Common myeloid progenitor, CD34-positive (primary cell): ENCODE measurements at places on chromosomes 5 and 9.
A peak's percentile ranks its signal among the peaks of the same experiment; 100 is the strongest.

DNA sequence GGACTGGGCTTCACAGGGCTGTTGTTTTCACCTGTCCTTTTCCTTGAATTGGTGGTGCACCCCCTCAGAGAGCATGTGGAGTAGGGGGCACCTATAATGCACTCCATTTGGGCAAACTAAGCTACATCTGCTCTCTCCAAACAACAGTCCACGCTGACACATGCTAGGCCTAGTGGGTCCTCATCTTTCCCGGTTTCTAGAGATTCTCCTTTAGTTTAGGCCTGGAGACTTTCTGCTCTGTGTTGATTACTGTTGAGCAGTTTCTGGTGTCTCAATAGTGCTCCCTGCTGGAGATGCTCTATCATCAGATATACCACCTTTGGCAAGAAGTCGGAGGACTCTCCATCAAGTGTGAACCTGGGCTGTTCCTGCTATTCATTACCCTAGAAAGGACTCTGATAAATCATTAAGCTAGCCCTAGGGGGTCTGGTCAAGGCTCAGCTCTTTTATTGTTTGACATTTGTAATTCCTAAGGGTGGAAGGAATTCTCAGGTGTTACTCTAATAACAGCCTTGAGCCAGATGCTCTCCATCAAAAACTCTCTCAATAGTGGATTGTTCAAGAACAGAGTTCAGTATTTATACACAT is 64.0 kb upstream of the FYB1 start:
- DNase-seq = peak; percentile 80

- DNase-seq = peak; percentile 18
Measured at GRCh38 chr9:74824654-74825053, 63.1 kb downstream of the TRPM6 start.

DNA sequence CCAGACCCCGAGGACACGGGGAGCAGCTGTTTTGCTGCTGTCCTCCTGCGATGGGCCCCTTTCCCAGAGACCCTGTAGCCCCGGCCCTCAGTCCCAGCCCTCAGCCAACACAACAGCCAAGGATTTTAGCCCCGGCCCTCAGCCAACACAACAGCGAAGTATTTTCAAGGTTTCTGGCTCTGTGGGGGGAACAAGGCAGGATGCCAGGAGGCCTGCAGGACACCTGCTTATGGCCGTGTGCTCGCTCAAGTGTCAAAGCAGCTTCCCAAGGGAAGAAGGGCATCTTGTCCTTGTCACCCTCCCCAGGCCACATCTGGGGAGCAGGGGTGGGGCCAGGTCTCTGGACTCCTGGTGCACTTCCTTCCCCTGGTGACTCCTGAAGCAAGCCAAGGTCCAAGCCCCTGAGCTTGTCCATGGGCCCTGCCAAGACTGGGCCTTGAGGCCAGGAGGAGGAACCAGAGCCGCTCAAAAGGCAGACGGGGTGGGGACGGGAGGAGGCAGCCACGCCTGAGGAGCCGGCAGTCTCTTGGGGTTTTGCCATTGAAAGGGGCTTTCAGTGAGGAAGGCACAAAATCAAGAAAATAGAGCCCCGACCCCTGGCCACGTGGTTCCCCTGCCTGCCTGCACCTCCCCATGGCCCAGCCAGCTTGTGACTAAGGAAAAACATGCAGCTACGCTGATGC is 10.8 kb downstream of the KCNT1 start:
- no peak for DNase-seq

DNA sequence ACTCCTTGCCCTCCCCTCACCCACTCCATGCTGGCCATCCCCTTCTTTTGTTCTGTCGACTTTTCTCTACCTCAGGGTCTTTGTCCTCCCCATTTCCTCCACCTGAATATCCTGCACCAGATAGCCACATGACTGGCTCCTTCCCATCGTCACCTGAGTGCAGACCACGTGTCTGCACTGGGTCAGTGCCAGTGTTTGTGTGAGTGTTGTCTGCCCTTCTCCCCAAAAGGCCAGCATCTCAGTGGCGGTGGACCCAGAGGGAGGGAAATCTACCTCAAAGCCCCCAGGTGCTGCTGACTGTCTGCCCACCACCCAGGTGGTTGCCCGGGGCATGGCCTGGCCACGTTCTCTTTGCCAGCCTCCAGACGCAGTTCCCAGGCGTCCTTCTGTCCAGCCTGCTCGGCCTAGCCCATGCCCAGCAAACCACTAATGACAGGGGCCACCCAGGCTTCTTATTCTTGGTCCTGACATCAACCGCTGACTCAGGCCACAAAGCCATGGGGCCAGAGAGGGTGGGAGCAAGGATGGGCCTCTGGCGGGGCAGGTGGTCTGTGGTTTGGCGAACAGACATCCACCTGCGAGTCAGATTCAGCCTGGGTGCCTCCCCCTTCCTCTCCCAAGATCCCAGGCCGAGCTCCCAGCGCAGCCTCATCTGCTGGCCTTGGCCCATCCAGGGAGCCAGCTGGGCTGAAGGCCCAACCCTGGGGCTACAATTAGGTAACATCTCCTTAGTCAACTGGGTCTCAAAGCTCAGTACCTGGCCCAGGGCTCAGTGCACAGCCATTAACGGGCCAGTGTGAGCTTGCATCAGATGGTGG is 5.5 kb upstream of the NINJ1 start:
- no peak for DNase-seq

DNA sequence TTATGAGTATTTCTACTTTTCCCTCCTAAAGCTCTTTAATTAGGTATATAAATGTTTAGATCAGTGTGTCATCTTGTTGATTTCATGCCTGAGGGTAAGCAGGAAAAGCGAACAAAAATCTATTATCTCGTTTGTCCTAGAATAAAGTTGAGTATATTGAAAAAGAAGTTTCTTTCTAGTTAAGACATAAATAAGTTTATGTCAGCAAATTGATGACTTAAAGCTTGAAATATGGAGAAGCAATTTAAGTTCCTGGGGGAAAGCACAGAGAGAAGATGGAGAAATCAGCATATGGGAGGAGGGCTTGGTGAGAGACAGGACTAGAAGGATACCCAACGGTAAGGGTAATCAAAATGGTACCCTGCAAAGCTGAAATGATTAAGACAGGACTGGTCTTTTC is 813.4 kb downstream of the MTRR start:
- DNase-seq = no peak

- DNase-seq = peak; percentile 65
Measured at GRCh38 chr5:138536665-138537315, 6.2 kb downstream of the ETF1 start.

- DNase-seq = no peak
Measured at GRCh38 chr9:131234799-131235479, 41.4 kb downstream of the FAM78A start.

GRCh38 chr9:94526951-94527350 is 27.9 kb upstream of the PCAT7 start:
- DNase-seq = no peak

DNA sequence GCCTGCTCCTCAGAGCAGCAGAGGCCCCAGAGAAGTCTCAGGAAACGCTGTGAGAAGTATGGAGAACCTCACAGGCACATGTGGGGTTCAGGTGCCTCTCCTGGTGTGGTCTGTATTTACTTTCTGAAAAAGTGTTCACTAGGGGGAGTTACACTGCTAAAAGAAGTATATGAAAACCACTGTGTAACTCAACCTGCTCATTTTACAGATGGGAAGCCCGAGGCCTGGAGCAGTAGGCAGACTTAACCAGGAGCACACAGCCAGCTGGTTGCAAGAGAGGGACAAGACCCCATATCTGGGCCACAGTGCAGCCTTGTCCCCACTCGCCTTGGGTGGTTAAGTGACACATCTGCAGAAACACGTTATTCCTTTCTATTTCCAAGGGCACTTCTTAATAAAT is 112.8 kb upstream of the SAP30L start:
- DNase-seq = no peak

DNA sequence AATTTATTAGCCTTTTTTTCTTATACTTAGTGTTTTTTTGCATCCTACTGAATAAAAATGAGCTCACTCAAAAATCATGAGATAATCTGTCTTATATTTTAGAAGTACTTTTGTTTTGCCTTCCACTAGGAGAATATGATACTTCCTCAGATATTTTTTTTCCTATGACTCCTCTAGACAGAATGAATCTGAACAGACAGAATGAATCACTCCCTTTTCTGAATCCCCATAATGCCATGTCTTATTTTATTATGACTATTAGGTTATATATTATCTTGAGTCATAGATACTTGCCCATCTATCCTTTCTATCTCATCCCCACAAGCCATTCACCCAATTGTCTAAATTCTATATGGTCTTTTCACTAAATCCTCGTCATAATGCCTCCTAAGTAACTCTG is 134.6 kb downstream of the BRINP1 start:
- DNase-seq = no peak

DNA sequence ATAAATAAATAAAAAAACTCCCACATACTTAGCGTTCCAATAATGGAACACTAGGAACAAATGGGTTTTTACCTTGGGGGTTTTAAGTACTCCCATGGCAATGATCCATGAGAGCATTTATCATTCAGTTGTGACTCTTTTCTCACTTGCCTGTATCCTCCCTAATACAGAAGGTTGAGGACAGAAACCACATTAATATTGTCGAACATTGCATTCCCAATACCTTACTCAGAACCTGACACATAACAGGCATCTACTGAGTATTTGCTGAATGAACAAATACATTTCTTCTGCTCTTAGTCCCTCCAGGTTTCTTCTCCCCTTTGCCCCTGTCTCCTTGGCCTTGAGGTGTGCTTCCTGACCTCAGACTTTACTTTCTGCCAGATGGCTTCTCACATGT is 175.9 kb downstream of the CEMIP2 start:
- no peak for DNase-seq

DNA sequence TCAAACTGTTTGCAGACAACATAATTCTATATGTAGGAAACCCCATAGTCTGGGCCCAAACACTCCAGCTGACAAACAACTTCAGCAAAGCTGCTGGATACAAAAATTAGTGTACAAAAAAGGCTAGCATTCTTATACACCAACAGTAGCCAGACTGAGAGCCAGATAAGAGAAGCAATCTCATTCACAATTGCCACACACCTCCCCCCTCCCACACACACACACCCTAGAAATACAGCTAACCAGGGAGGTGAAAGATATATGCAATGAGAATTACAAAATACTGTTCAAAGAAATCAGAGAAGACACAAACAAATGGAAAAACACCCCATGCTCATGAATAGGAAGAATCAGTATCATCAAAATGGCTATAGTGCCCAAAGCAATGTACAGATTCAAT is 9.0 kb downstream of the MTREX start:
- DNase-seq = no peak

DNA sequence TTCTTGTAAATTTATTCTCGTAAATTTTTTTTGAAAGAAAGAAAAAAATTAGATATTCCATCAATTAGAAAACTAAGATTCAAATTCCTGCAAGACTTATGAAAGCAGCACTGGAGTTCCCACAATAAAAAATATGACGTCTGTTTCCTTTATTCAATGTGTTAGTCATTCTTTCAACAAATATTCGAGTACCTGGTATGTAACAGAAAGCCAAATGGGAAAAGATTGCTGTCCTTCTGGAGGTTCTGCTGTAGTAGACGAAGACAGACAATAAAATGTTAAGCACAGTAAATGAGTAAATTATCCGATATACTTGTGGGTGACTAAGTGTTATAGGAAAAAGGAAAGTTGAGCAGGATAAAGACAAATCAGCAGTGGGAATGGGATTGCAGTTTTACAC is 92.2 kb downstream of the ADAMTSL1 start:
- no peak for DNase-seq

GRCh38 chr9:16591092-16591491 is 279.4 kb downstream of the BNC2 start:
- DNase-seq = no peak

DNA sequence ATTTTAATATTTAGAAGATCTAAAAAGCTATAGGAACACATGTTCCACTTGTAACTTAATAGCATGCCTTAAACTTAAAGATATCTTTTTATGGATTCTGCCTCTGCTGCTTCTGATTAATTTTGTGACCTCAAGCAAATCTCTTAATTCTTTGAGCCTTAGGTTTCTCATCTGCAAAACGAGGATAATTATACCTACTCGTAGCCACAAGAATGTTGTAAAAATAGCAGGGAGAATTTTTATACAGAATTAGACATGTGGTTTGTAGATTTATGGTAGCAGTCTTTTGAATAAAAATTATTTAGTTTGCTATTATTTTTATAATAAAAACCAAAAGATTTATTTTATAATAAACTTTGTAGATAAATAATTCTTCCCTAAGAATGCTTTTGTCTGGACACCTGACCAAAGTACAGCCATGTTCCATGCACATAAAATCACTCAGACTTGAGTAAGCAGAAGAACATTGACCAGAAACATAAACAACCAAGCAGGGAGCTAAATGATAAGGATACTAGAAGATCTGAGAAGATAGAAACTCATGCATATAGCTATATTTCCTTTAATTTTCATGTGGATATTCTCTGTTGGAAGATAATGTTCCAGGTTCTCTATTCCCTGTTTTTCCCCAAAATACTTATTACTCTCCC is 18.5 kb downstream of the C9orf85 start:
- no peak for DNase-seq

DNA sequence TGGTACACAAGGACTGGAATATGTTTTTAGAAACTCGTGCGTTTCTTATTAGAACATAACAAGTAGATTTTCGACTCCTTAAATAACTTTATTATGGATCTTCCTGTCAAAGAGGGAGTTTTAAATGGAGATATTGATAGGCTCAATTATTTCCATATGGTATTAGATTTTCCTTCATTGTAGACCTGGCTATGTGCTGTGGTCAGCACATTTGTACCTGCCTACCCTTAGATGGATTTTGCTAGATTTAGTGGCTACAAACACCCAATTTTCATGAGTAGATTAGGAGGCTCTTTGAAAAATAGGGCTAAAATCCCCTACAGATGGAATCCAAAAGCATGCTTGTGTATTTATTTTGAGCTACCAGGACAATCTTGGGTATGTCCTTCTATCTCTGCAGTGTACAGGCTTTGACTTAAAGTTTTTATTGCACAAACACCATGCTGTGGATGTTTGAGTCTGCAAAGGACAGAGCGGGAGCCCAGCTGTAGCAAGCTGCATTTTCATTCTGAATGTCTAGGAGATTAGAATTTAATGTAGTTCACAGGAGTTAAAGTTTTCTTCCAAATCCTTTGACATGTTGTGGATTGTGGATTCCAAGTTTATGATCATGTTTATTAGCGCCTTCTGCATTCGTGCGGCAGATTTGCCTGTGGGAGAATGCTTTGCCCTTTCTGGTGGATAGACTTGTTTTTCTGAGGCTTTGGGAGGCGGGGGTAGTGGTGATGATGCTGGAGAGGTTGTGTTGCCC is 41.6 kb downstream of the GADD45G start:
- no peak for DNase-seq

GRCh38 chr9:32251539-32251938 is 132.9 kb upstream of the ACO1 start:
- DNase-seq = peak; percentile 66

DNA sequence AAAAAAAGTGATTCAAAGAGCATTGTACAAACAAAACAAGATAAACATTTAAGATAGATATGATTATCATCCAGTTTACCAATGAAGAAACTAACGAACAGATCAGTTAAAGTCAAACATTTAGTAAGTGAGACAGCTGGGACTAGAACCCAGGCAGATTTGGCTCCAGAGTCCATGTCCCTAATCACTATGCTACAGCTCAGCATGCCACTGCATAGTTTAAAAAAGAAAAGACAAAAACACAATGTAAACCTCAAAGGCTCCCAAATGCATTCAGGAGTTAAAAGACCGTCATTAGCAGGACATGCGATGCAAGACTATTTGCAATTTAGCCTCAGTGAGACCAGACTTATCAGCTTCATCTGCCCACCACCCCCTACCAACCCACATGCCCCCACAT is 36.8 kb downstream of the DENND1A start:
- DNase-seq = no peak

GRCh38 chr9:7320139-7320538 is 479.4 kb downstream of the DMAC1 start:
- DNase-seq = no peak
